ENCODE measurements at places on chromosomes 3 and 15.

DNA sequence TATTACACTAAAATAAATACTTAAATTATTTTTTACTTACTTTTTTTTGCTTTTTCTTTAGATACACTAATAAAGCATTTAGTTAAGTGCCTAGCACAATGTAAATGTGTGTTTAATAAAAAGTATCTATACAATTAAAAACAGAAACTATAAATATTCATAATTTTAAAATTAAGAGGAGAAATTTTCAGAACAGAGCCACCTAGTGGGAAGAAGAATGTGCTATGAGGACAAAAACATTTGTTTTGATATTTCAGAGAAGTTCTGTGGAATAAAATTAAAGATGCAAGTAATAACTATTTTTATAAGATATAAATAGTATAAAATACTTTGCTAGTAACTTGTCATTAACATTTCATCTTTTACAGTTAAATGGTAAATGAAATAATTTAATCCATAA is 33.6 kb upstream of the PLSCR5 start:
- no peak for DNase-seq

GRCh38 chr3:111747490-111747889 is 111.6 kb upstream of the PHLDB2 start:
- DNase-seq = no peak

- DNase-seq = no peak
Observed at GRCh38 chr15:61839546-61839945, 220.7 kb downstream of the VPS13C start.

DNA sequence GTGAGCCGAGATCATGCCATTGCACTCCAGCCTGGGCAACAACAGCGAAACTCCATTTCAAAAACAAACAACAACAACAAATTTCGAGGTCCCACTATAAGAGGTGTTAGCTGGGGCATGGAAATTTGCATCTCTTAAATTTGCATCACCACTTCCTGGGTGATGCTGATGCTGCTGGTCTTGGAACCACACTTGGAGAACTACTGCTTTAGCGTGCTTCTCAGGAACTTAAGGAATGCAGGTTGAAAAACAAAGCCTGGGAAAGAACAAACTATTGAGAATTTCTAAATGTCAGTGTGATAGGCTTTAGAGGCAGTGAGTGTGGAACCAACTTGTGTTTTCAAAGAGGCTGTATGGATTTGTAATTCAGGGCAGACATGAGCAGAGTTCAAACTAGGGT is 858.4 kb upstream of the ARPP21 start:
- no peak for DNase-seq
